Activated CD4-positive, alpha-beta T cell treated with anti-CD3 and anti-CD28 coated beads for 4 hours (primary cell): ENCODE measurements at places on chromosomes 13 and 19.

GRCh38 chr19:47228937-47229675 is 1.9 kb downstream of the BBC3 start:
- DNase-seq: peak; percentile 28

GRCh38 chr19:33300009-33300893 is 2.1 kb downstream of the CEBPA start:
- no peak for DNase-seq

GRCh38 chr19:31075146-31075655 is 274.0 kb downstream of the TSHZ3 start:
- no peak for DNase-seq

- no peak for DNase-seq
Observed at GRCh38 chr19:52635786-52636570, 2.2 kb downstream of the ZNF83 start.

DNA sequence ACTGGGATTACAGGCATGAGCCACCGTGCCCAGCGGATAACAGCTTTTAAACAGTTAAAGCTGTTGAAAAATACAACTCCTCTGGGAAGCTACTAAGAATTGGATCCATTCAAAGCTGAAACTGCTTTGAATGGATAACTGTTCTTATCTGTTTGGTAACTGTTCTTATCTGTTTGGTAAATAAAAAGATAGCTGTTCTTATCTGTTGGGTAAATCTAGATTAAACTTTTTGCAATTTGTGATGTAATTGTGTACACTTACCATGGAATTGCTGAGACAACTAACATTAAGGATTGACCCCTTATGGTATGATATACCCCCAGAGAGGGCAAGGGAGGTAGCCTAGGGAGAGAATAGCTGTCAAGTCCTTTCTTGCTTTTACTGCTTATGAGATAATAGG is 27.9 kb upstream of the SPART start:
- DNase-seq: no peak

DNA sequence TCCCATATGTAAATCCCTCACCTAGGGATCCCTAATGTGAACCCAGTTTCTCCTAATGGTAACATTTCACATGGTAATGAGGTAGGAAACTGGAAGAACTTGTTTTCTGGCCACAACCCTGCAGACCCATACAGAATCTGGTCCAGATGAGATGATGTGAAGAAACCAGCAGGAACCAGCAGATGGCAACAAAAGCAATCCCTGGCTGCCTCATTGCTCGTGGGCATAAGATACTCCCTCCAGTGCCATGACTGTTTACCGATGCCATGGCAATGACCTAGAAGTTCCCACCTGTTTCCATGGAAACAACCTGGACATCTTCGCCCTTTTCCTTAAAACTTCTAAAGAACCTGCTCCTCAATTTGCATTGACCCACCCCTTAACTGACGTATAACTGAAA is 1.4 kb upstream of the CD209 start:
- no peak for DNase-seq

GRCh38 chr13:74825152-74825937 is 656.6 kb downstream of the TBC1D4 start:
- no peak for DNase-seq
